ENCODE measurements at places on chromosomes 6 and 20. TPM values are rescaled to one million over a fixed set of nuclear protein-coding genes. Genes with fewer than 3 reads are reported as not detected.

DNA sequence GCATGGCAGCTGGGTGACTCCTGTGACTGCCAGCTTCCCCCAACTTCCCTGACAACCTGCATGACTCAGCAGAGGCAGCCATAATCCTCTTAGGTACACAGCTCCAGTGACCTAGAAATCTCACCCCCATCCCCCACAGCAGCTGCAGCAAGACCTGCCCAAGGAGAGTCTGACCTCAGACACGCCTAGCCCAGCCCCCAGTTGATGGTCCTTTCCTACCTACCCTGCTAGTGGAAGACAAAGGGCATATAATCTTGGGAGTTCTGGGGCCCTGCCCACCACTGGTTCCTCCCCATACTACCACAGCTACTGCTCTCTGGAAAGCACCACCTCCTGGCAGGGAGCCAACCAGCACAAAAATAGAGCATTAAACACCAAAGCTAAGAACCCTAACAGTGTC is 90.2 kb downstream of the F13A1 start:
- no peaks in the 10 kb centered on the region for H3K4me1 ChIP-seq
- H3K4me3 ChIP-seq, result no peak overlapping the region
- no peaks in the 10 kb centered on the region for H3K27me3 ChIP-seq
- DNase-seq, result no peak

PHF3 gene
- total RNA-seq, result 55.0 TPM

GRCh38 chr6:112321941-112322424 is 25.1 kb upstream of the RFPL4B start:
- no peak overlapping the region for H3K4me3 ChIP-seq
- H3K27me3 ChIP-seq, result no peaks in the 10 kb centered on the region
- no peaks in the 10 kb centered on the region for H3K36me3 ChIP-seq
- H3K27ac ChIP-seq, result no peak overlapping the region

GRCh38 chr20:558117-558516 is 14.5 kb upstream of the CSNK2A1 start:
- H3K27ac ChIP-seq, result no peak overlapping the region
- DNase-seq, result no peak
- no peaks in the 10 kb centered on the region for H3K36me3 ChIP-seq
- H3K27me3 ChIP-seq, result no peaks in the 10 kb centered on the region

DNA sequence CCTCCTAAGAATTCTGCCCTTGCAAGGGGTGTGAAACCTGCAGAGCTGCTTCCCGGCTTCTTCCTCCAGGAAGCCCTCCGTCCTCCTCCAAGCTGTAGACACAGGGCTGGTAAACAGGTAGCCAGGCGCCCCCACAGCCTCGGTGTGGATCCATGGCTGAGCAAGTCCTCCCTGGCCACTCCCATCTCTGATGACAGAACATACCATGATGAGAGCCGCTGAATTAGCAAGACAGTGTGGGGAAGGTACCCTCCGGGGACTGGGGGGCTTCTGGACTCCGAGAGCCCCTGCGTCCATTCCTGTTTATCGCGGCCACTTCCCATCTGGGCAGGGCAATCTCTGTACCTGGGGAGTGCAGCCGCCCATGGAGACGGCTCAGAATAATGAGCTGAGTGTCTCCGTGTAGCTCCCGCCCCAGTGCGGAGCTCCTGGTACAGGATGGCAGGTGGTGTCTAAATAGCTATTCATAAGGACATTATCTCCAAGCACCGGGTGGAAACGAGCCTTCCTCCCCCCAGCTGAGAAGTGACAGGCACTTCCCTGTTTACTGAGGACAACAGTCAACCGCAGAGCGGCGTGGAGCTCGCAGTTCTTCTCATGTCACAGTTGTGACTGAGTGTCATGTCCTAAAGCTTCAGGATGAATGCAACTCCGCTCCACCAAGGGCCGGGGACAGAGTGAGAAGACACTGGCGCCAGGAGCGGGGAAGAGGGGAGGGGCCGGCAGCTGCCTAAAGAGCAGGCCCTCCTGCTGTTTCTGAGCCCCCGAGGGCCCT is 22.7 kb upstream of the NTSR1 start:
- H3K27me3 ChIP-seq, result no peaks in the 10 kb centered on the region
- peak; percentile 44 for DNase-seq

DNA sequence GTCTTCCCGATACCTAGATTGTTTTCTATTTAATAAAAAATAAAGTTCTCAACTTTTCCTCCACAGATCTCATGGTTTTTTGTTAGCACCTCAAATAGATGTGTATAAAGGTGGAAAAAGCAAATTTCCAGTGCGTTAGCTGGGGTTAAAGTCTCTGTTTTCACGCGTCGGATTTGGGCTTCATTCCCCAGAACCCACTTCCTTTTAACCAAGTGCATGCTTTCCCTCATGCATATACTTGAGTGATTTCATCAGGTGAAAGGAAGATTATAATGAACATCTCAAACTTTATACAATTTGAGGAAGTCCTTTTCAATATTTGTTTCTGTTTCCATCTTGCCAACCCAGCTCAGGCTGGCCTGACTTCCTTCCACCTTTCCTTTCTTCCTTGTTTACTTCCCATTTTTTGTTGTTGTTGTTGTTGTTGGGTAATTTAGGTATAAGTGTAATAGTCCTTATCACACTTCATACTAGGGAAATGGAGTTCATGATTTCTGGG is 43.9 kb upstream of the GGTLC1 start:
- no peaks in the 10 kb centered on the region for H3K27me3 ChIP-seq
- H3K4me3 ChIP-seq, result no peak overlapping the region
- no peak overlapping the region for H3K27ac ChIP-seq
- H3K4me1 ChIP-seq, result no peaks in the 10 kb centered on the region
- no peaks in the 10 kb centered on the region for H3K36me3 ChIP-seq
- DNase-seq, result no peak

PHF20 gene
- 17.6 TPM for total RNA-seq

GRCh38 chr6:164370773-164371172 is 938.6 kb downstream of the C6orf118 start:
- H3K4me3 ChIP-seq, result no peak overlapping the region
- H3K36me3 ChIP-seq, result no peaks in the 10 kb centered on the region
- H3K27me3 ChIP-seq, result no peaks in the 10 kb centered on the region
- no peaks in the 10 kb centered on the region for H3K4me1 ChIP-seq
- DNase-seq, result no peak

GRCh38 chr20:34560614-34561013 is 2.1 kb downstream of the MAP1LC3A start:
- H3K36me3 ChIP-seq, result no peaks in the 10 kb centered on the region
- H3K4me1 ChIP-seq, result peaks cover 14% of the 10 kb centered on the region
- no peak overlapping the region for H3K27ac ChIP-seq
- no peaks in the 10 kb centered on the region for H3K27me3 ChIP-seq
- no peak for DNase-seq

GRCh38 chr6:155185544-155185943 is 78.3 kb upstream of the CLDN20 start:
- H3K4me3 ChIP-seq, result no peak overlapping the region
- DNase-seq, result no peak
- no peaks in the 10 kb centered on the region for H3K27me3 ChIP-seq
- H3K27ac ChIP-seq, result no peak overlapping the region

DNA sequence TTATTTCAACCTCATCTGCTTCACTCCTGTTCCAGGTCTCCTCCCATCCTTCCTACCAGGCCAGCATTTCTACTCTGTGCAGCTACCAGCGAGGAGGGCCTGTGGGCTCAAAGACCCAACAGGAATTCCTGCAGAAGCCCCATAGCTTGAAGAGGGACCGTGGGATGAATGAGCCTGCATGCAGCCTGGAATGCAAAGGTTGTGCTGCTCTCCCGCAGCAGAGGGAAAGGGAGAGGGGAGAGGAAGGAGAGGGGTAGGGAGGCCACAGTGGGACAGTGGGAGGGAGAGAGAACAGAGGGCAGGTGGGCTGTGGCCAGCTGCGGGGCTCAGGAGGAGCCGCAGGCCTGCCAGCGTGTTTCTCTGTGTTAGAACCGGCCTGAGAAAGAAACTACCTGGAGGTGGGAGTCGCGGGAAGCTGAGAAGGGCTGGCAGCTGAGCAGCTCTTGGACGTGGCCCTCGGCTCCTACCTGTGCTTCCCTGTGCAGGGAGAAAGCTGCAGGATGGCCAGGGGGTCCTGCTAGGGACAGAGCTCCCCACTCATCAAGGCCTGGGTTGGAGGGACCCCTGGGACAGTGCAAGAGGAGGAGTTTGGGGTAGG is 66.1 kb upstream of the MLN start:
- H3K4me1 ChIP-seq, result no peaks in the 10 kb centered on the region

- no peak overlapping the region for H3K4me3 ChIP-seq
- no peaks in the 10 kb centered on the region for H3K27me3 ChIP-seq
- no peak overlapping the region for H3K27ac ChIP-seq
- no peak for DNase-seq
- no peaks in the 10 kb centered on the region for H3K36me3 ChIP-seq
These were observed 153.5 kb downstream of the CFAP61 start for GRCh38 chr20:20205862-20206236.

- H3K27me3 ChIP-seq, result no peaks in the 10 kb centered on the region
- no peak for DNase-seq
- no peak overlapping the region for H3K27ac ChIP-seq
- H3K36me3 ChIP-seq, result no peaks in the 10 kb centered on the region
- no peak overlapping the region for H3K4me3 ChIP-seq
These were observed 4.8 kb downstream of the UBD start for GRCh38 chr6:29554764-29555163.

DNA sequence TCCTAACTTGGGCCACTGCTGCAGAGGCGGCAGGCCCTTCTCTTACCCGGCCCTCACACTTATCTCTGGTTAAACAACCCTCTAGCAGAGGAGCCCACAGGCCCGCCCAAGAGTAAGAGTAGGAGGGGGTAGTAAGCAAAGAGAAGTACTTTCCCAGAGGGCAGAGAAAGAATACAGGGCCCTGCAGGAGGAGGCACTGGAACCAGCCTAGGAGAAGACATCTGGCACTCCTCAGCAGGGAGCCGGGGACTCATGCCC is 10.1 kb downstream of the MTCH1 start:
- no peak for DNase-seq
- no peak overlapping the region for H3K4me3 ChIP-seq
- H3K4me1 ChIP-seq, result peaks cover 21% of the 10 kb centered on the region
- H3K27ac ChIP-seq, result no peak overlapping the region

- DNase-seq, result no peak
- H3K27ac ChIP-seq, result no peak overlapping the region
- H3K4me3 ChIP-seq, result no peak overlapping the region
- no peaks in the 10 kb centered on the region for H3K27me3 ChIP-seq
- no peaks in the 10 kb centered on the region for H3K36me3 ChIP-seq
- H3K4me1 ChIP-seq, result no peaks in the 10 kb centered on the region
These were observed 292.8 kb downstream of the CDC5L start for GRCh38 chr6:44680202-44680720.

METTL24 gene
- 2.3 TPM for total RNA-seq

- H3K4me3 ChIP-seq, result no peak overlapping the region
- DNase-seq, result no peak
- no peak overlapping the region for H3K27ac ChIP-seq
- H3K36me3 ChIP-seq, result no peaks in the 10 kb centered on the region
- no peaks in the 10 kb centered on the region for H3K4me1 ChIP-seq
These were observed 265.7 kb upstream of the PRND start for GRCh38 chr20:4455996-4456395.

DNA sequence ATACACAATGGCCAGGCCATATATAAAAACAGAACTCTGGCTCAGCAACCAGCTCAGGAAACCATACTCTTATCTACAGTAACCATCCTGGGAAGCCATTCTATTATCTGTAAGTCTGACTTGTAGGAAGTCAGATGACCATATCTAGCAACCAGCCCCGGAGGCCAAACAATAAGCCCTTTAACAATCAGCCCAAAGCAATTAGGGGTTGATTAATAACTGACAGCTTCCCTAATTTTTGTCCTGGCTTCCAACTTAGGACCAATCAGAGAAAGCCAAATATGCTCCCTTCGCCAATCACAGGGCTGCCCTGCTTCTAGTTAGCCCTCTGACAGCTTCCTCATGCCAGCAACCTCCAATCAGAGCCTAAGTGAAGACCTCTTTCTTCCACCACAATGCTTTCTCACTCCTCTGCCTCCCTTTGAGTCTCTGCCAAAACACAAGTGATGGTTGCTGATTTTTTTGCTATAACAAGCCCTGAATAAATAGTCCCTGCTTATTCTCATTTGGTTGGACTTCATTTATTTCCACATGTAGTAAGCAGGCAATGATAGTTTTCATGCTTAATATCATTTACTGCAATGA is 37.8 kb upstream of the STXBP5 start:
- DNase-seq, result no peak
- H3K27me3 ChIP-seq, result no peaks in the 10 kb centered on the region
- no peaks in the 10 kb centered on the region for H3K4me1 ChIP-seq
- no peak overlapping the region for H3K27ac ChIP-seq
- H3K36me3 ChIP-seq, result no peaks in the 10 kb centered on the region

Measured in body of pancreas (tissue), 4 donors.